ENCODE measurements at places on chromosomes 11 and 22.

DNA sequence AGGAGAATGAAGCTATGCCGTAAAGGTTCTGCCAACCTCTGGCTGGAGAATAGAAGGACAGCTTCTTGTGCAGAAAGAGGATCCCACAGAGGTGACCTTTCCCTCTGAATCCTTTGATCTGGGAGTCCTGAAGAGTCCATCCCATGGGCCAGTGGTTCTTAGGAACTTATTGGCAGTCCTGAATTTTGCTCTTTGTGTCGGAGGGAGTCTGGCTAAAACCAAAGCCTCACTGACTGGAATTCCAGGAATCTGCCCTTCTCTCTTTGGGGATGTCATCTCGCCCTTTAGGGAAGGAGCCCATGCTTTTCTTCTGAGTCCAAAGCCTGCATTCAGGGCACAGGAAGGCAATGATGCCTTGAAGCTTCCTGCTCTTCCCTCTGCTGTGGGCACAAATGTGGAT lies 45.5 kb downstream of the PKNOX2 start:
- DNase-seq, result no peak

GRCh38 chr11:115408036-115408921 lies 95.9 kb downstream of the CADM1 start:
- DNase-seq, result no peak

DNA sequence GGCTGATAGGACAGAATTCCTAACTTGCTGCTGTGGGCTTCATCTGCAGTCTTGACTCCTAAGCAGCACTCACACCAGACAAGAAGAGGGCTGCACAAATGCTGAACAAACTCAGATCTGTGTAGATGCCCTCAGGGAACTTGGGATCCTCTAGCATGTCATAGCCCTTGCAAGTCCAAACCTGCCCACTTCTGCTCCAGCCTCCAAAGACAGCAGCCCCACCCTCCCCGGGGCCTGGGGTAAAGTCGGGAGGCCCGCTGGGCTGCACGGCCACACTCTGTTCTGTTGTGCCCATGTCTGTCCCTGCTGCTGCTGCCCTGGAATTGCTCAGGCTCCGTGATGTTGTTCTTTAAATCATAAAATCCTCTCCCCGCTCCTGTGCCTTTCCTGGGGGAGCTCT lies 28.3 kb downstream of the DRD2 start:
- DNase-seq, result no peak

- no peak for DNase-seq
Measured at GRCh38 chr11:70167723-70168404, 35.2 kb upstream of the FADD start.

GRCh38 chr11:1608363-1608762 lies at the start of gene KRTAP5-3:
KRTAP5-3 (minus strand) TSS chr11:1608463; CDS start chr11:1608385, 78 bp downstream.
- DNase-seq, result no peak

DNA sequence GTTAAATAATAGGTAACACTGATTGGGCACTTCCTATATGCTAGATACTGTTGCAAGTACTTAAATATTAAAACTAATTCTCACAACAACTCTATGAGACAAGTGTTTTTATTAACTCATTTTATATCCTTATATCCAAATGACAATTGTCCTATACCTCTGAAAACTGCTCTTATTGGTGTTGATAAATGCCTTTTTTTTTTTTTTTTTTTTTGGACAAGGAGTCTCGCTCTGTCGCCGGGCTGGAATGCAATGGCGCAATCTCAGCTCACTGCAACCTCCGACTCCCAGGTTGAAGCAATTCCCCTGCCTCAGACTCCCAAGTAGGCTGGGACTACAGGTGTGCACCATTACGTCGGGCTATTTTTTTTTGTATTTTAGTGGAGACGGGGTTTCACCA lies 41.6 kb downstream of the MRTFA start:
- DNase-seq, result no peak

GRCh38 chr22:31143537-31143936 lies 3.2 kb upstream of the PLA2G3 start:
- DNase-seq, result no peak

DNA sequence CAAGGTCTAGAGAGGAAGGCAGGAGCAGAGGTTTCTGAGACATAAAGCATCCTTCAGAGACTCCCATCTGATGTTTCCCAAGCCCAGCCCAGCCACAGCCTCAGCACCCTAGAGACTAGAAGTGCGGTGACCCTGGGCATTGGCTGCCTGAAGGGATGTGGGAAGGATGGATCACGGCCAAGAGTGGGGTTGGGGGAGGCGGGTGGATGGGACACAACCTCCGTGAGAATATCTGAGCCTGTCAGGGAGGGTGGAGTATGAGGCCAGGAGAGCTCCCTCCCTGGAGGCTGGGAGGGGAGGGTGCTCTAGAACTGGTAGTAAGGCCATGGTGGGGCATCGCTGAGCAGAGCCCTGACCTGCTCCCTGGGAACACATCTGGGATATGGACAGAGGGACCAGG lies 71.4 kb downstream of the CSNK2A3 start:
- DNase-seq, result no peak

All from RKO (cell line).